ENCODE measurements at places on chromosomes 3 and 15. TPM values are rescaled to one million over a fixed set of nuclear protein-coding genes. Genes with fewer than 3 reads are reported as not detected.

KIF15 gene
- 2.9 TPM for total RNA-seq

TGM5 gene
- not detected for total RNA-seq

AP3B2 gene
- total RNA-seq: not detected

RNF168 gene
- 19.5 TPM for total RNA-seq

SLC15A2 gene
- under 0.01 TPM for total RNA-seq

ITIH1 gene
- not detected for total RNA-seq

ASB7 gene
- total RNA-seq: 15.7 TPM

FBN1 gene
- total RNA-seq: 72.1 TPM

ZNF445 gene
- total RNA-seq: 7.0 TPM

TMEM158 gene
- total RNA-seq: 2.8 TPM

NAALADL2 gene
- 0.13 TPM for total RNA-seq

C3orf85 gene
- total RNA-seq: not detected

SPINK8 gene
- total RNA-seq: not detected

TAGLN3 gene
- not detected for total RNA-seq

CLDN18 gene
- total RNA-seq: not detected

SI gene
- total RNA-seq: not detected

FOXB1 gene
- not detected for total RNA-seq

ST3GAL6 gene
- 7.2 TPM for total RNA-seq

GOLGA8Q gene
- total RNA-seq: 0.13 TPM

CAPN3 gene
- total RNA-seq: 0.13 TPM

NPAP1 gene
- not detected for total RNA-seq

ALAS1 gene
- total RNA-seq: 43.9 TPM

GOLGA8S gene
- total RNA-seq: 0.13 TPM

ULK4 gene
- total RNA-seq: 7.2 TPM

ZNF662 gene
- 1.0 TPM for total RNA-seq

NBEAL2 gene
- total RNA-seq: 13.5 TPM
